Caudate nucleus (tissue), 63 donors: ENCODE measurements at places on chromosomes 16 and 17.

DNA sequence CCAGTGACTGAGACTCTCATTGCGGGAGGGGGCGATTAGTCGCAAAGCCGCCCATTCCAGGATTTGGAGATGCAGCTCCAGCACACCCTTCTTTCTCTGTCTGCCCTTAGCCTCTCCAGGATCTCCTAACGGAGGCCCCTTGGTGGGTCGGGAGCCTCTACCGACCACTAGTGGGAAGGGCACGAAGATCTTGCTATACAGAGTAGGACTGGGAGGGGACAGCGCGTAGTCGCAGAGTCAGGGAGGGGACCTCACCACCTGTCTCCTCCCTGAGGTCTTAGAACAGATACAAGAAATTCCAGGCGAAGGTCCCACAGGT, 588 bp upstream of the SMTNL2 start:
- no peak for DNase-seq

GRCh38 chr17:50218071-50218759, 16.8 kb upstream of the COL1A1 start:
- no peak for DNase-seq

DNA sequence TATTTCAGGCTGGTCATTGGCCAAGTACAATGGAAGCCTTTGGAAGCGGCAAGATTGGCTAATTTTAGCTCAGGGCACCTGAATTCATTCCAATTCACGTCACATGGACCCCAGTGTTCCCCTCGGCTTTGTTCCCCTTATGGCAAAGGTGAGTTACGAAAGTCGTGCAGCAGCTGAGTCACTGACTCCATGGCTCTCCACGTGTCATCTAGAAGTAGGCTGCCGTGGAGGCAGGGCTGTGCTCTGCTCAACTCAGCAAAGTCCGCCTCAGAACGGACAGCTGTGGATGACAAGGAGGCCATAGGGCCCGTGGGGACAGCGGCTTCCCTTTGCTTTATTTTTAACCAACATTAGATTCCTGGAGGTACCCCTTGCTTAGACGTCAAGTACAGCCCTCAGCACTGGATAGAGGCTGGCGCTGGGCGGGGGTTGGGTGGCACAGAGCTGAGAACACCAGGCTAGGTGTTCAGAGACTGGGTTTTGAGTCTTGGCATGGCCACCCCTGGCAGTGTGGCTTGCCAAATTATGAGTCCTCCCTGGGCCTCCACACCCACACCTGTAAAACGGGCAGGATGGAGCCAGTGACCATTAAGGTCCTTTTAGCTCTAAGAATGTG, 23.6 kb downstream of the ADAD2 start:
- no peak for DNase-seq

DNA sequence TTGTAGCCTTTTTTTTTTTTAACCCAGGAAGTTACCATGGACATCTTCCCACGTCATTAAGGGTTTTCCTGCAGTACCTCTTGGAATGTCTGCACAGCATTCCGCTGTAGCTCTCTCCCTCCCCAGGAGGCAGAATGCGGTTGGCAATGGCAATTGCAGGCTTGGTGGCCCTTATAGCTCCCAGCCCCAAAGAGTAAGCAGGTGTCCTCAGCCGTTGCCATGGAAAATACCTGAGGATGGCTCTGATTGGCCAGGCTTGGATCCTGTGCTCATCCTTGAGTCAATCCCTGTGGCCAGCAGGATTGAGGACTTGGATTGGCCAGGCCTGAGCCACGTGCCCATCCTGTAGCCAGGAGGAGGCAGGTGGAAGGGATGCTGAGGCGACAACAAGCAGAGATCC, 15.5 kb upstream of the TIMP2 start:
- DNase-seq: no peak

- no peak for DNase-seq
Observed at GRCh38 chr17:69575346-69575761, 160.9 kb downstream of the MAP2K6 start.
